ENCODE measurements at places on chromosomes 2 and 18.
A peak's percentile ranks its signal among the peaks of the same experiment; 100 is the strongest.

- peak; percentile 25 for DNase-seq
Observed at GRCh38 chr2:173462892-173463840, 108.5 kb downstream of the CDCA7 start.

GRCh38 chr18:76558881-76559667 is 64.0 kb upstream of the ZNF516 start:
- peak; percentile 44 for DNase-seq

DNA sequence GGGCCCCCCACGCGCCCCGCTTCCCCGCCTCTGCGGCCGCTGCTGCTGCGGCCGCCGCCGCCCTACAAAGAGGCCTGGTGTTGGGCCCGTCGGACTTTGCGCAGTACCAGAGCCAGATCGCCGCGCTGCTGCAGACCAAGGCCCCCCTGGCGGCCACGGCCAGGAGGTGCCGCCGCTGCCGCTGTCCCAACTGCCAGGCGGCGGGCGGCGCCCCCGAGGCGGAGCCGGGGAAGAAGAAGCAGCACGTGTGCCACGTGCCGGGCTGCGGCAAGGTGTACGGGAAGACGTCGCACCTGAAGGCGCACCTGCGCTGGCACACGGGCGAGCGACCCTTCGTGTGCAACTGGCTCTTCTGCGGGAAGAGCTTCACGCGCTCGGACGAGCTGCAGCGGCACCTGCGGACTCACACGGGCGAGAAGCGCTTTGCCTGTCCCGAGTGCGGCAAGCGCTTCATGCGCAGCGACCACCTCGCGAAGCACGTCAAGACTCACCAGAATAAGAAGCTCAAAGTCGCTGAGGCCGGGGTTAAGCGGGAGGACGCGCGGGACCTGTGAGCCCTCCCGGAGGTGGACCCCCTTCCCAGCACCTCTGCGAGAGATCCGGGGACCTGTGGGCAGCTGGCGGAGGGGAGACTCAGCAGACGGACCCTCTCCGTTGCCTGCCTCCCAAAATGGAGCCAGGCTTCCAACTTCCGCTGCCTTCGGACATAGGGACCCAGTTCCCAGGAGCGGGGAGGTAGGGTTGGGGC is 1.9 kb downstream of the SP5 start:
- DNase-seq = no peak

GRCh38 chr2:101307503-101307902 is 998 bp downstream of the RNF149 start:
- peak; percentile 41 for DNase-seq

- no peak for DNase-seq
Observed at GRCh38 chr2:182301093-182301492, 125.7 kb downstream of the PDE1A start.

DNA sequence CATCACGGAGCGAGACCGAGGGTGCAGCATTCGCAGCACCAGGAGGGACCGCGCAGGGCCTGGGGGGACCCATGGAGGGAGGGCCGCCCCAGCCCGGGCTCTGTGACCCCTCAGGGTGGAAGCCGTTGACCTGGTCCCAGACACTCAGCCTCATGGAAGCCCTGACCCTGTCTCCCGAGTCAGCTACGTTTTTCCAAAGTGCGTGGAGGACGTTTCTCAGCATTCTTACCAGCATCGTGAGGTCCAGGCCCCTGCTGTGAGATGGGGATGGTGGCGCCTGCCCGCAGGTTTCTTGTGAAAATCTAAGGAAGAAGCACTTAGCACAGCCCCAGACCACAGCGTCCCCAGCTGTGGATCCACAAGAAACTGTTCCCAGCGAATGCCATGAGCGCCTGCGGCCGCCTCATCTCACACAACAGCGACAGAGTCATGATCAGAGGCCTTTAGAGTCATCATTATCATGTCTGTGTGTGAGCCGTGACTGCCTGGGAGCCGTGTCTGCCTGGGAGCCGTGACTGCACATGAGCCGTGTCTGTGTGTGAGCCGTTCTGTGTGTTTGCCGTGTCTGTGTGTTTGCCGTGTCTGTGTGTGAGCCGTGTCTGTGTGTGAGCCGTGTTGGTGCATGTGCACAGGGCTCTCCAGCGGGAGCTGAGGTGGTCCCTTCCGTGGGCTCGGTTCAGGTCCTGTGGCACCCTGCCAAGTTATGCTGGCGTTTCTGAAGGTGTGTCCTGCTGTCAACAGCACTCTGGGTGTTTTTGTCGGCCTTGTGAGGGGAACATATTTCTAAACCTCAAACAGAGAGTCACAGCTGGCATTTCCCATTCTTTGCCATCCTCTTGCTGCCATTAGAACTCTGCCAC is 49.2 kb upstream of the KCNG2 start:
- no peak for DNase-seq

GRCh38 chr2:232447638-232448303 is 8.2 kb upstream of the ALPI start:
- no peak for DNase-seq

DNA sequence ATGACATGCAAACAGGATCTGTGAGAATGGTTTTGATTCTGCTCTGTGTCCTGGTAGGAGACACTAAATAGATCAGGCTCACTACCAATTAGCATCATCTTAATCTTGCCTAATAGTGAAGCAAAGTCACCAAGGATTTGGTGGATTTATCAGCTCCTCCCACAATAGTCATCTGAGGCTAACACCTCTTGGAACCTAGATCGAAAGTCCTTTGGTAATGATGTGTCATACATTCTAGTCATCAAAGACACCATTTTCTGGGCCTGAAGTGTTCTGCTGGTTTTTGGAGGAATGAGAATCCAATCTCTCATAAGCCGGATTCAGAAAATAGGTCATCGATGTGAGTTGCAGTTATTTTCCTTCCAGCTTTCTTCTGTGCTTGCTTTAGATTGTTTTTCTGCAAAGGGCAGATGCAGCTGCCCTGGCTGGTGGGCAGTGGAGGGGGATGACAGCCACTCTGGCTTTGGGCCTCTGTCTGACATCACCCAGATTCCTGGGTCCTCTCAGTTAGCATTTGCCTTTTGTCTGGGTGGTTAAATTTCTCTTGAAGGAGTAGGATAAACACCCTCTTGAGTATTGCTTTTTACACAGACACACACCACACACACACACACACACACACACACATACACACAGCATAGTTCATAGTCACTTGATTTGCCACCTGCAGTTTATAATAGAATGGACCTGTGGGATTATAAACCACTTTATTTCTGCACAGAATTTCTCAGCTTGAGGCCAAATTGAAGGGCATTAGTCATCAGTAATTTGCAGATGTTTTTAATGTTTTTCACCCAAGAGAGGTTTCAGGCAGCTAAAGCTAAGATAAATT is at the start of gene MYO3B:
Gene MYO3B (plus strand): TSS at position 198 of the 832 bp plus-strand sequence. CDS start 141 bp downstream, at position 339.
- no peak for DNase-seq

DNA sequence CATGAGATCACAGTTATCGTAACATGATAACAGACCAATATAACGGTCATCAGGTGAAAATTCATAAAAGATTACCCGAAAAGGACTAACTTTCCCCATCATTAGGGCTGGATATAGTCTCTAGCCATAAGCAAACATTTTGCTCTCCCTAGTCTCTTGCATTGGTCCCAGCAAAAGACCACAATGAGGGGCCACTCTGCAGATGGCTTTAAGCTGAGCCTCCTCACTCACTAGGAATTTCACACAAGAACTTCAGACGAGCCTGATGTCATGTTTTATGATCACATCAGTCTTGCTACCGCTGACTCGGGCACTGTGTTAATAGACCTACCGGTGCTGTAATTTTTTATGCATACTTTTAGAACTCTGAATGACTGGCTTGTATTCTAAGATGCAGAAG is 35.2 kb downstream of the STK17B start:
- DNase-seq = no peak

DNA sequence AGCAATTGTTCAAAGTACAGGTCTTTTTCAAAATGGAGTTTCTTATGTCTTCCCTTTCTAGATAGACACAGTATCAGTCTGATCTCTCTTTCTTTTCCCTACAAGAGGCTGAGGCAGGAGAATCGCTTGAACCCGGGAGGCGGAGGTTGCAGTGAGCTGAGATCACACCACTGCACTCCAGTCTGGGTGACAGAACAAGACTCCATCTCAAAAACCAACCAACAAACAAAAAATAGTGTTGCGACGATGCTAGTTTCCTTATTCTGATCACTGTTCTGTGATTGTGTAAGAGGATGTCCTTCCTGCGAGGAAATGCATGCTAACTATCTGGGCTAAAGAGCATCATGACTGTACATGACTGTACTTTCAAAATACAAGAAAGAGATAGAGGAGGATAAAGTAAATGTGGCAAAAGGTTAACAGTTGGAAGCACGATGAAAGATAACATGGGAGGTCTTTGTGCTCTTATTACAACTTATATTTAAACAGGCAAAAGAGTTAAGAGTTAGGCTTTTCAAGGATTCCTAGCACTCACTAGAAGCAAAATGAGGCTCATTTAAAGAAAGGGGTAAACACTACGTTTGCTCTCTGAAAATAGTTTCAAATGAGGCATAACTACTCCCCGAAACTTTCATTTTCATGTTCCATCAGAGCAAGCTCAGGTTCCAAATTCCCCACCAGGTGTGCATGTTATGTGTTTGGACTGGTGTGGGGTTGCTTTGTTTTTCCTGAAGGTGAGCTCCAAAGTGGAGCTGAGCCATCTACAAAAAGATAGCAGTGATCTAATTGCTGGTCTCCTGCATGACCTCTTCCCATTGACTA is 23.8 kb downstream of the SOWAHC start:
- peak; percentile 32 for DNase-seq

DNA sequence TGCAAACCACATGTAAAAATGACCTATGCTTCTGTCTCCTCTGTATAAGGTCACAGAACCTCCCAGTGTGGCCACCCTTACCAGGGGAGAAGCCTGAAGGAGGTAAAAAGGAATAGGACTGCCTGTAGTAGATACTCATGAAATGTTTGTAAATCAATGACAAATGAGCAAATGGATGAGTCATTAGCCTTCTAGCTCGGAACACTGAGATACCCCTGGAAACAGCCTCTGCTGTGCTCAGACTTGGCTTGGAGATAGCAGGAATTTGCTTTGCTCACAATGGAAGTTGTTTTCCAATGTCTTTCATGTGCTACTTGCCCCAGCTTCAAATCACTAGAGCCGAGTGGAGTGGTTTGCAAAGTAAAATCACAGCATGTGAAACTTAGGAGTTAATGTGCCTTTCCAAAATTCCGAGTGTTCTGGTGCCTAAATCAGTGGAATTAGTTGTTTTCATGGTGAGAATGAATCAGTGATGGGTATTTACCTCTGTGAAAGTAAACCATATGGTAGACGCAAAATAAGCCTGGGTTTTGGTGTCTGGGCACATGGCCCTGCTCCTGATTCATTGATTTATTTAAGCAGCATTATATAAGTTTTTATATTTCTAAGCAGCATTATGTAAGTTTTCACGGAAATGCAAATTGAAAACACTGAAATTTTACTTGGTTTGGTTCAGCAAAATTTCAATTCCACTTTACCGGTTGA is 154.0 kb upstream of the MAP3K20 start:
- DNase-seq = peak; percentile 17

- DNase-seq = no peak
Observed at GRCh38 chr18:42509750-42510415, 554.8 kb downstream of the PIK3C3 start.
